ENCODE measurements at places on chromosomes 5 and 9.
A peak's percentile ranks its signal among the peaks of the same experiment; 100 is the strongest.

GRCh38 chr5:103624035-103624480 is 61.5 kb upstream of the NUDT12 start:
- DNase-seq: no peak

DNA sequence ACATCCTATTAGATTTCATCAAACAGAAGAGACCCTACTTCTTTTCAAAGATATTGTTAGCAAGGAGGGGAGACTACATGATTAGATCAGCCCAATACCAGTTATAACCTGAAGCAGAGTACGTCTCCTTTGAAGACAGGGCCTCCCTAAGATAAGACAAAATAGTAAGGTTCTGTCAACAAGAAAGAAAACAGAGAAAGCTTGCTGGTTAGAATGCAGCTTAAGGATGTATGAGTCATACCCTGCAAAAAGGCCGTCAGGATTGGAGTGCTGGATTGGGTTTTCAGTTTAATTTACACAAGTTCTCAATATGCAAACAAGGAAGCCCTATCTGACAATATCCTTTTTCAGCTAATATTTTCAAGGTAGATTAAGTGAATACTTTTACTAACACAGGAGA is 1581.2 kb upstream of the WWC1 start:
- DNase-seq: no peak

- no peak for DNase-seq
Measured at GRCh38 chr5:71924980-71925379, 182.3 kb upstream of the MAP1B start.

GRCh38 chr5:136040746-136041415 is 12.1 kb downstream of the TGFBI start:
- no peak for DNase-seq

DNA sequence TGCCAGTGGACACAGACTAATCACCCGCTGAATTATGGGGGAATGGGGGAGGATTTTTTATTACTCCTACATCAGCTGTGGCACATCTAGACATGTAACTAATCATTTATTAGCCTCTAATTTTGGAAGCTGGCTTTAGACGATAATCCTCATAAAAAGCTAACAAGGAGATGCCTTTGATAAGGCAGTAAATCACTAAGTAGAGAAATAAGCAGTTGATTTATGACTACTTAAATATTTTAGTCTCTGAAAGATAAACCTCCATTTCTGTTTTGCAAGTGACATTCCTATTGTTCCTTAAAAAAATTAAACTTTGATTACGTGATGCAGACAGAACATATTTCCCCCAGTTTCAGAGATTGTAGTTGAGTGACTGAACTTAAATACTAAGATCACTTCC is 206.4 kb upstream of the CDKN2B start:
- no peak for DNase-seq

DNA sequence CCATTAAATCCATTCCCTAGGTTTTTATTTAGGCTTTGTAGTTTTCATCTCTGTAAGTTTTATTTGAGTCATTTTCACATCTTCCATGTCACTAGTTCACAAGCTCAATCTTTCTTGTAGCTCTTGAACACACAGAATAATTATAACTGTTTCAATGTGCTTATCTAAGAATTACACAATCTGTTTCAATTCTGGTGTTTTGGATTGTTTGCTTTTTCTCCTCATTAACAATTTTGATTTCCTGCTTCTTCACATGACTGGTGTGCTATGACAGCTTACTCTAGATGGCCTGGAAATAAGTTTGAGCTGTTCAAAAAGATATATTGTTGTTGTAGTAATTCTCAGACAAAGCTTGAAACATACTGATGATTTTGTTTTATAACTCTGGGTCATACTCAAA is 1974.1 kb upstream of the NUDT12 start:
- DNase-seq: no peak

GRCh38 chr5:120869831-120870230 is 405.7 kb downstream of the PRR16 start:
- DNase-seq: no peak

DNA sequence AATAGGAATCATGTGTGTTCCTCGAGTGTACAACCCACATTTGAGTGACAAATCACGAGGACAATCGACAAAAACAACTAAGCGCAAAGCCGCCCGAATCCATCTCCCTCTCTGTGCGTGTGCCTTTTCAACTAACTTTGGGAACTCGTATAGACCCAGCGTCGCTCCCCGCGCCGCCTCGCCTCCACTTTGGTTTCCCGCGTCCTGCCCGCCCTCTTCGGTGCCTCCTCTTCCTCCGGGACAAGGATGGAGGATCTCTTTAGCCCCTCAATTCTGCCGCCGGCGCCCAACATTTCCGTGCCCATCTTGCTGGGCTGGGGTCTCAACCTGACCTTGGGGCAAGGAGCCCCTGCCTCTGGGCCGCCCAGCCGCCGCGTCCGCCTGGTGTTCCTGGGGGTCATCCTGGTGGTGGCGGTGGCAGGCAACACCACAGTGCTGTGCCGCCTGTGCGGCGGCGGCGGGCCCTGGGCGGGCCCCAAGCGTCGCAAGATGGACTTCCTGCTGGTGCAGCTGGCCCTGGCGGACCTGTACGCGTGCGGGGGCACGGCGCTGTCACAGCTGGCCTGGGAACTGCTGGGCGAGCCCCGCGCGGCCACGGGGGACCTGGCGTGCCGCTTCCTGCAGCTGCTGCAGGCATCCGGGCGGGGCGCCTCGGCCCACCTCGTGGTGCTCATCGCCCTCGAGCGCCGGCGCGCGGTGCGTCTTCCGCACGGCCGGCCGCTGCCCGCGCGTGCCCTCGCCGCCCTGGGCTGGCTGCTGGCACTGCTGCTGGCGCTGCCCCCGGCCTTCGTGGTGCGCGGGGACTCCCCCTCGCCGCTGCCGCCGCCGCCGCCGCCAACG is at the start of gene GPR150:
TSS of gene GPR150 (plus strand) at position 58 of the 840 bp plus-strand sequence. CDS start at position 247, 189 bp downstream.
- peak; percentile 43 for DNase-seq

GRCh38 chr5:131357739-131358561 is 94.1 kb downstream of the CDC42SE2 start:
- DNase-seq: peak; percentile 65

- DNase-seq: no peak
Measured at GRCh38 chr9:21210311-21210710, 3.4 kb upstream of the IFNA10 start.

- DNase-seq: no peak
Measured at GRCh38 chr5:120207129-120207528, 257.0 kb upstream of the PRR16 start.

DNA sequence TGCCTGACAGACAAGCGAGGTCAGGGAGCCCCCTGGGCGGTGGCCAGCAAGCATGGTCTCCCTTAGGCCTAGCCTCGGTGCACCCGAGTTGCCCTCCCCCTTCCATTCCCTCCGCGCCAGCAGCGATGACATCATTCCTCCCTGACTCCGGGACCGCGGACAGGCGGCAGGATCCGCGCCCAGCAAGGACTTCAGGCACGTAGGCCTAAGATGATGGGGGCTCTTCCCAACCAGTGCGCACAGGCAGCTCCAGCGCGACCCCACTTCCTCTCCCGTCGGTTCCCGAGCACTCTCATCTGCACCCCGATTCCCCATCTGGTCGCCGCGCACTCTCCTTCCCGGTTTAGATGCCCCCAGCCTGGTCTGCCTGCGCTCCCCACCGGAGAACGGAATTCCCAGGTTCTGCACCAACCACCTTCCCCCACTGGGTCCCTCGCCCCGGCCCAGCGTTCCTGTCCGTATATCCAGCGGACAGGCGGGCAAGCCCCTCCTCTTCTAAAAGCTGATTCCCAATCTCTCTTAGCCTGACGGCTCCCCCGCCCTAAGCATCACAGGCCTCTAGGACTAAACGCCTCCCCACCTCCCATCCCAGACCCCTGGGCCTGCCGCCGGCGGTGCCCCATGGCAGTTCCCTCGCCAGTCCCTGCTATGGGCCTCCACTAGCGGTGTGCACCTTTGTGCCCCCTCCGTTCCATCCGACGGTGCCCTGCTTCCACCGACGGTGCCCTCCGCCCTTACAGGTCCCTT is 931 bp downstream of the FAM219A start:
- DNase-seq: no peak

- DNase-seq: no peak
Measured at GRCh38 chr9:88807426-88807825, 183.8 kb upstream of the S1PR3 start.

GRCh38 chr9:12923468-12924009 is 148.7 kb downstream of the LURAP1L start:
- DNase-seq: no peak

GRCh38 chr9:136506425-136506824 is 23.6 kb upstream of the SEC16A start:
- DNase-seq: no peak

DNA sequence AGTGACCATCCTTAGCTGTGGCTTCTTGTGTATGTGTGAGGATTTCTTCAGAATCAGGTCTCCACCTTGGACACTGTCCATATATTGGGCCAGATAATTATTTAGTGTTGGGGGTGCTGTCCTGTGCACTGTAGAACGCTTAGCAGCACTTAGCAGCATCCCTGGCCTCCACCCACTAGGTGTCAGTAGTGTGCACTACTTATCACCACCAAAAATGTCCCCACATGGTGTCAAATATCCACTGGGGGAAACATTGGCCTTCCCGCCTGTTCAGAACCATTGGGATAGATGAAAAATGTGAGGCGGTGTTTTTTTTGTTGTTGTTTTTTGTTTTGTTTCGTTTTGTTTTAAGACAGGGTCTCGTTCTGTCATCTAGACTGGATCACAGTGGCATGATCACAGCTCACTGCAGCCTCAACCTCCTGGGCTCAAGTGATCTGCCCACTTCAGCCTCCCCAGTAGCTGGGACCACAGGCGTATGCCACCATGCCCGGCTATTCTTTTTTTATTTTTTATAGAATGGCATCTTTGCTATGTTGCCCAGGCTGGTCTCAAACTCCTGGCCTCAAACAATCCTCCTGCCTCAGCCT is 67.7 kb downstream of the TENT4A start:
- DNase-seq: peak; percentile 41

- DNase-seq: no peak
Measured at GRCh38 chr5:115317320-115317719, 20.9 kb upstream of the CCDC112 start.

- DNase-seq: no peak
Measured at GRCh38 chr5:128193665-128194390, 110.3 kb downstream of the SLC12A2 start.

GRCh38 chr9:132670457-132671391 is at the start of gene GTF3C4:
Gene GTF3C4 (plus strand): TSS chr9:132670464. CDS start chr9:132670599, 135 bp downstream.
- peak; percentile 30 for DNase-seq

DNA sequence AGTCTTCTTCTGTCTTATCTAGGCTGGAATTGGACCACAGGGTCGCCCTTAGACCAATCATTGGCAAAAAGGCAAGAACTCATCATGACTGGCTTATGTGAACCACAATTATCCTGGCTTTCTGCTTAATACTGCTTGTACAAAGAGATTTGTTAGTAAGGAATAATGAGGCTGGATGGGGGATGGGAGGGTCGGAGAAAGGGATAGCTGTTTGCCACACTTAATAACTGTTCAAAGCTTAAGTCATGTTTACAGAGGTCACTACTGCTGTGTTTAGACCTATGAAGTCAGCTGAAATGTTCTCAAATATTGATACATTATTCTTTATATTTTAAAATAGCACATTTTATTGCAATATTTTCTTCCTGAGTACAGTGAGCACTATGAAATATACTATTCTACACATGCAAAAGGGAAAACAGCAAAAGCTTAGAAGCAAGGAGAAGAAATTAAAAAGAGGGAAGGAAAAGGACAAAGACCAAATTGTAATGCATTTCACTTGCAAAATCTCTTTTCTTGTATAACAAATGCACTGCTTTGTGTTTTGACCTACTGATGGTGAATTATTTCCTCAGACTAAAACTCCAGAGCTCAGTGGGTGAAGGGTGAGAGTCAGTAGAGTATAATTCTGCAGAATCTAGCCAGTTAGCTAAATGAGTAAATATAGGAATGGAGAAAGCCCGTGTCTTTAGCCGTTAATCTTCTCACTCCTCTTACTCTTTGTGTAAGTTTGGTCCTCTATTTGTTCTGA is 404.9 kb upstream of the ZNF608 start:
- no peak for DNase-seq

- DNase-seq: no peak
Measured at GRCh38 chr5:35598707-35599370, 18.8 kb upstream of the SPEF2 start.

GRCh38 chr5:167754501-167755021 is 536.9 kb upstream of the WWC1 start:
- DNase-seq: no peak

- no peak for DNase-seq
Measured at GRCh38 chr9:133633681-133634080, 2.5 kb upstream of the DBH start.

DNA sequence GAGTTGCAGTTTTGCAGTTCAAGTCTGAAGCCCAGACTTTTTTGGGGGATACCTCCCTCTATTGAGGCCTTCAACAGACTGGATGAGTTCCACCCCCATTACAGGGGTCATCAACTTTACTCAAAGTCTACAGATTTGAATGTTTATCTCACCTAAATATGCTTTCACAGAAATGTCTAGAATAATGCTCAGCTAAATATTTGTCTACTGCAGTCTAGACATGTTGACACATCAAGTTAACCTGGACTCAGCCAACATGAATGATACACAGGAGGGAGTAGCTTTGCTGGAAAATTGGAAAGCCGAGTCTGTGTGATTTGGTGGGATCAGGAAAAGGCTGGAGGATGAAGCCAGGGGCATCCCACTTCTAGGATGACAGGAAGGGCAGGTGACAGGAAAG is 128.0 kb upstream of the ICE1 start:
- no peak for DNase-seq

- DNase-seq: peak; percentile 93
Measured at GRCh38 chr5:68215208-68215897, at the start of gene PIK3R1. Gene PIK3R1 (plus strand): TSS chr5:68215756. CDS start chr5:68226676, 10,920 bp downstream.

DNA sequence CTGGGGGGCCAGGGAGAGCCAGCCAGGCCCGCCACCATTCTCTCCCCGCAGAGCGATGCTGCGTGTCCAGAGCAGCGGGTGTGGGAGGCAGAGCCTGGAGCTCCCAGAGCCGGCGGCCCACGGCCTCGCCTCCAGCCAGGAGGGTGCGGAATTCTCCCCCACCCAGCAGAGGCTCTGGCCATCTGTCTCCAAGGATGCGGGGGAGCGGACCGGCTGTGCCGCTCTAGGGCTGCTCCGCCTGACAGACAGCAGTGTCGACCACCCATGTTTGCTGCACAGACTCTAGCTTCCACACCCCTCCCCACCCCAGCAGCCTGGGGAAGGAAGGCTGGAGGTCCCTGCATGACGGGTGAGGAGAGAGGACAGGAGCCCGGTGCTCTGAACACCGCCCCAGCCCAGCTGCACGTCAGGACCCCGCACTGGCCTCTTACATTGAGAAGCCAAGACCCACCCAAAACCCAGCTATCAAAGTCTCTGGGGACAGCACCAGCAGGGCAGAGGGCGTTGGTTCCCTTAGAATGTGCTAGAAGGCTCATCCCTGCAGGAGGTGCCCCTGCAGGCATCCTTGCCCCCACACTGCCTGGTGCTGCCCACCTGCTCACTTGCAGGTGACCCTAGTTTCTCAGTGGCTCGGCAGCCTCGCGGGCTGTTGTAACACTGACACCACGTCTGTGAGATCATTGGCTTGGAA is 29.7 kb upstream of the FCN1 start:
- DNase-seq: no peak

GRCh38 chr9:68560071-68560844 is 19.6 kb upstream of the TMEM252 start:
- peak; percentile 57 for DNase-seq

GRCh38 chr9:105661011-105661410 is 1.2 kb upstream of the TAL2 start:
- DNase-seq: no peak

- no peak for DNase-seq
Measured at GRCh38 chr9:108972626-108973209, 38.5 kb downstream of the ABITRAM start.

- no peak for DNase-seq
Measured at GRCh38 chr9:98109052-98109451, 10.0 kb downstream of the TRIM14 start.

Measured in activated CD4-positive, alpha-beta T cell treated with anti-CD3 and anti-CD28 coated beads, Interleukin-2, Interleukin-4, amounts not matched to agents 100 ng/mL and 50 ng/mL, durations not matched to agents 16 hours and 8 hours (primary cell).